Stimulated activated CD4-positive, alpha-beta T cell treated with anti-CD3 and anti-CD28 coated beads, Interleukin-2, amount 100 ng/mL, for 48 hours (primary cell): ENCODE measurements at places on chromosomes 7 and 10.

DNA sequence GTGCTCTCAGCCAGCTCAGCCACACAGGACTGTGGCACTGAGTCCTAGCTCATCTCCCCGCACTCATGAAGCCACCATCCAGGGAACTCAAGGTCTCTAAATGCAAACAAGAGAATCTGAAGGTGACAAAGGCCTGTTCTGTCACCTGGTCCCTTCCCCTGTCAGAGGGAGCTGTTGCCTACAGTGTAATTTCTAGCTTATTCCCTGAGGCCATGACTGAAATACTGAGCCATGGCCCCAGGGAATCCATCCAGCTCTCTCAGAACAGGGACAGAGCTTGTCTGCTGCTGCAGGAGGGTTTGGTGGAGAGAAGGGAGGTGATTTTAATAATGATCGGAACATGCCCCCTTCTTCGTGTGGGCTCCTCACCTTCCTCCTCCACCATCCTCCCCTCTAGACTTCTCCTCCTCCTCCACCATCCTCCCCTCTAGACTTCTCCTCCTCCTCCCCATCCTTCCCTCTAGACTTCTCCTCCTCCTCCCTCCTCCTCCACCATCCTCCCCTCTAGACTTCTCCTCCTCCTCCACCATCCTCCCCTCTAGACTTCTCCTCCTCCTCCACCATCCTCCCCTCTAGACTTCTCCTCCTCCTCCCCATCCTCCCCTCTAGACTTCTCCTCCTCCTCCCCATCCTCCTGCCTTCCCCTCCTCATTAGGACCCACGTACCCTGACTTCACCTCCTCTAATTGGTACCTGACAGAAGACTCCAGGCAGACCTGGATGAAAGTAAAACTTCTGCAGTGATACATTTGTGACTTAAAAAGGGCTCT is 338.0 kb upstream of the MKI67 start:
- peak; percentile 7 for DNase-seq

- DNase-seq, result no peak
Observed at GRCh38 chr10:52249850-52250395, 64.2 kb upstream of the DKK1 start.

- no peak for DNase-seq
Observed at GRCh38 chr7:132343199-132343598, 233.1 kb downstream of the PLXNA4 start.

GRCh38 chr10:71771204-71771603 is 2.1 kb downstream of the VSIR start:
- no peak for DNase-seq

DNA sequence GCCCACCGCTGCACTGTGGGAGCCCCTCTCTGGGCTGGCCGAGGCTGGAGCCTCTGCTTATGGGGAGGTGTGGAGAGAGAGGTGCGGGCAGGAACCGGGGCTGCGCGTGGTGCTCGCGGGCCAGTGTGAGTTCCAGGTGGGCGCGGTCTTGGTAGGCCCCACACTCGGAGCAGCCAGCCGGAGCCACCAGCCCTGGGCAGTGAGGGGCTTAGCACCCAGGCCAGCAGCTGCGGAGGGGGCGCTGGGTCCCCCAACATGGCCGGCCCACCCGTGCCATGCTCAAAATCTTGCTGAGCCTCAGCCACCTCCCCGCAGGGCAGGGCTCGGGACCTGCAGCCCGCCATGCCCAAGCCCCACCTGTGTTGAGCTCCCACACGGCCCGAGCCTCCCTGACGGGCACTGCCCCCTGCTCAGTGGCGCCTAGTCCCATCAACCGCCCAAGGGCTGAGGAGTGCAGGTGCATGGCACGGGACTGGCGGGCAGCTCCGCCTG is 856.8 kb upstream of the CELF2 start:
- no peak for DNase-seq

DNA sequence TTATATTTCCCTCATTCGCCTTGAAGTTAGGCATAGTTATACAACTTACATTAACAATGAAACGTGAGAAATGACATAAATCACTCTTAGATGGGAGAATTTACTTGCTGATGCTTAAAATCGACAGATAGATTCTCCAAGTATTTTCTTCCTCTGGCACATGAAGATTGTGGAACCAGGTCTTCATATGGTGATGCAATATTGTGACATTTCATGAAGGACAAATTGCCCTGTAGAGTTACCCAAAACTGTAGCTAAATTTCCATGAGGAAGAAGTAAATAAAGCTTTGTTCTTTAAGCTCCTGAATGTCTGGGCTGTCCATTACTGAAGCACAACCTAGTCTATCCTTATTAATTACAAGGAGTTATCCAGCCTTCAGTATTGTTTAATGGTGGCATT is 353.1 kb downstream of the THSD7A start:
- DNase-seq, result no peak

DNA sequence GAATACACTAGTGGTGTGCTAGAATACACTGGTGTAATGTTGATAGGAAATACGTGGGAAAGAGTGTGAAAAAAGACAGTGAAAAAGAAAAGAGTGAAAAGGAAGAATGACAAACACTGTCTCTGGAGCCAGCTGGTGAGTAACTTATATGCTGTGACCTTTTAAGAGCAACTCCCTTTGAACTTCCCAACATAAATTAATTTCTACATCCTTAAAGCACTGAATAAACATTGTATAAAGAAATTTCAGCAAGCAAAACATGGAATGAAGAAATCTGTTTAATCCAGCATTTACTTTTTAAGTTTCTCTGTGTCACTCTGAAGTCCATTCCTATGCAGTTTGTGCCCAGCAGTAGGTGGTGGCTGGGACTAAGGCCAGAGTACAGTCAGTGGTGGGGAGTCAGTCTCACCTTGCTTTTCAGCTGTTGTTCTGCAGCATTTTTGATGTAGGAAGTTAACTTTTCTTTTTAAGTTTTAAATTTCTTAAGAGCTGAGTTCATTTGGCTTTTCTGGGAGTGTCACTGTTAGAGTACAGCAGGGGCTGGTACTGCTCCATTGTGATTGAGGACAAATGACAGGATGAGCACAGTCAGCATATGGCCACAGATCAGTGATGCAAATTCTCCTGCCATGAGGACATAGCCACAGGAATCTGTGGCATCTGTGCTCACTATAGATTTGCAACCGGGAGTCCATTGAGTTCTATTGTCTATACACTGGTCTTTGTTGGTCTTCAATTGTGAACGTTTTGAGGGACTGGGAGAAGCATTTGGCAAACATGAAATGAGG is 321.8 kb downstream of the ZNF248 start:
- no peak for DNase-seq

DNA sequence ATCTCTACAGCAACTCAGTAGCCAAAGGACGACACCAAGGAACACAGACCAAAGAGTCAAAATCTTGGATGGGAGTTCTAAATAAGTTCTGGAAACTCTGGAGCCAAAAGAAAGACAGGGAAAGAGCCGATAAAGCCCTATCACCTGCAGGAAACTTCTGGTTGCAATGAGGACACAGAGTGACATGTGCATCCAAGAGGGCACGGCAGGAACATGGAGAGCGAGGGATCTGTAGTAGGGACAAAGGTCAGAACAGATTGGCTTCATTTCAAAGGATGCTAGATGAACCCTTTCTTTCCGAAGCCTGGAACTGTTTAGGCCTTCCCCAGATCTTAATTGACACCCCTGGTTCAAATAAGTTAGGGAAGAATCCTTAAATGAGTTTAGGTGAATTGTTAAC is 39.5 kb downstream of the CACNA2D1 start:
- no peak for DNase-seq

DNA sequence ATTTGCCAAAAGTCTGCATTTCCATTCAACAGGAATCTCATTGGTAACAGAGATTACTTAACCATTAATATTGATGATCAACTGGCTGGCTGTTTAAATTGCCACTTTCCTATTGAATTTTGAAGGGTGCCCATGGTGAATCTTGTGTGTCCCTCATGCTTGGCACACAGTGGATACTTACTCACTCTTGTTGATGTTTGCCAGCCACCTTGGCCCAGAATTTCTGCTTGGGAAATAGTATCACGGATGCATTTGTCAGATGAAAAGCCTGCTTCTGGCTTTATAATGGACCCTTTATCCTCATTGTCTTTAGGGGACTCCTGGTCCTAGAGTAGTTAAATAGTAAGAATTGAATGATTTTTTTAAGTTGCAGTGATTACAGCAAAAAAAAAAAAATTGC is 52.0 kb downstream of the MMRN2 start:
- DNase-seq, result no peak

GRCh38 chr7:28395831-28396230 is 16.5 kb upstream of the CREB5 start:
- no peak for DNase-seq

DNA sequence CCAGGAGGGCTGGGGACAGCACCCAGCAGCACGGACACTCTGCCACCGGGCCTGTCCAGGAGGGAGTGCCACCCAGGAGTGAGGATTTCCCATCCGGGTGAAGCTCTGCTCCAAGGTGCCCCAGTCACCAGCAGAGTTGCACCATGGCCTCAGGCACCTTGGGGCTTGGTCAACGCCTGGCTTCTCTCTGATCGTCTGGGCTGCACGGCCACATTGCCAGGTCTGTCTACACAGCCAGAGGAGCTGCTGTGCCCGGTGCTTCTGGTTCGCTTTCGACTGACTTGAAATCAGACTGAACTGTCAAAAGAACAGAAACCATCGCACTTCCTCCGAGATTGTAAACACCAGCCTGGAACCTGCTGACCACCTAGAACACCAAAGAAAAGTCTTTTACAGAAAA is 12.0 kb downstream of the SHH start:
- DNase-seq, result no peak

GRCh38 chr7:70630440-70630817 is 501.5 kb upstream of the GALNT17 start:
- DNase-seq, result no peak

DNA sequence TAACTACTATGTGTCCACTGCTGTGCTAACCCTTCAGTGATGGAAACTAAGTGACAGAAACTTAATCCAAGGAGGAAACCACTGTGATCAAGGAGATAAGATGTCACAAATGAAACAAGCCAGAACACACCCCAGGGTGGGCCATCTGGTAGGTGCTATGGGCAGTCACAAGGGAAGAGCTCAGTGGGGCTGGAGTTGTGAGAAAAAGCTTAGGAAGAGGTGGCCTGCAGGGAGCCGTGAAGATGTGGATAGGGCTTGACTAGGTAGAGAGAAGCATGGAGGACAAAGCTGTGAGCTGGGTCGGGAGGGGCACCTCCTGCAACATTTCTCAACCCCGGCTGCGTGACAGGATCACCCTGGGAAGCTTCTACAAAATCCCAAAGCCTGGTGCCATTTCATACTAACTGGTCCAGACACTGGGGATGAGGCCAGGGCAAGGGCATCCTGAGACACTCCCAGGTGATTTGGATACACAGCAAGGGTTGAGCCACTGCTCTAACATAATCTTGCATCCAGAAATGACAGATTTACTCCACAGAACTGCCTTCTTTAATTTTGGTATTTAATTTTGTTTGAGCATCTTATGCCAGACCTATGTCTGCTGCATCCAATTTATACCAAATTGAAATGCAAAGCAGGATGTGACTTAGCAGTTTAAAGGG is 69.3 kb downstream of the OSBPL3 start:
- no peak for DNase-seq

DNA sequence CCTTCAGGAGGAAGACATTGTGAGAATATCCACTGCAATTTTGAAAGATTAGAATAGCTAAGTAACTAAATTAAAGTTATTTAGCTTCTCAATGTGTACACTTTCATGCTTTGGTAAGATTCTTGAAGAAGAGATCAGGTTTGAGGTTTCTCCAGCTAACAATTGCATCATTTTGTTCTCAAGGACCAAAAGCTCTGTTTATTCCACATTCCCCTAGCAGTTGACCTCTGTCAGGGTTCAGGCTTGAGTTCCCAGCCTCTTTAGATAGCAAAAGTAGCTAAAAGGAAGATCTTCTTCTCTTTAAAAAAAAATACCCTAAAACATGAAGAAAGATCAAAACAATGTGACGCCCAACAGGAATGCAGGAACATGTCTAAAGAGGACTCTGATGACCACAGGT is 179.4 kb upstream of the IGFBP3 start:
- no peak for DNase-seq

GRCh38 chr7:45181991-45182855 is 24.6 kb downstream of the RAMP3 start:
- DNase-seq, result no peak

DNA sequence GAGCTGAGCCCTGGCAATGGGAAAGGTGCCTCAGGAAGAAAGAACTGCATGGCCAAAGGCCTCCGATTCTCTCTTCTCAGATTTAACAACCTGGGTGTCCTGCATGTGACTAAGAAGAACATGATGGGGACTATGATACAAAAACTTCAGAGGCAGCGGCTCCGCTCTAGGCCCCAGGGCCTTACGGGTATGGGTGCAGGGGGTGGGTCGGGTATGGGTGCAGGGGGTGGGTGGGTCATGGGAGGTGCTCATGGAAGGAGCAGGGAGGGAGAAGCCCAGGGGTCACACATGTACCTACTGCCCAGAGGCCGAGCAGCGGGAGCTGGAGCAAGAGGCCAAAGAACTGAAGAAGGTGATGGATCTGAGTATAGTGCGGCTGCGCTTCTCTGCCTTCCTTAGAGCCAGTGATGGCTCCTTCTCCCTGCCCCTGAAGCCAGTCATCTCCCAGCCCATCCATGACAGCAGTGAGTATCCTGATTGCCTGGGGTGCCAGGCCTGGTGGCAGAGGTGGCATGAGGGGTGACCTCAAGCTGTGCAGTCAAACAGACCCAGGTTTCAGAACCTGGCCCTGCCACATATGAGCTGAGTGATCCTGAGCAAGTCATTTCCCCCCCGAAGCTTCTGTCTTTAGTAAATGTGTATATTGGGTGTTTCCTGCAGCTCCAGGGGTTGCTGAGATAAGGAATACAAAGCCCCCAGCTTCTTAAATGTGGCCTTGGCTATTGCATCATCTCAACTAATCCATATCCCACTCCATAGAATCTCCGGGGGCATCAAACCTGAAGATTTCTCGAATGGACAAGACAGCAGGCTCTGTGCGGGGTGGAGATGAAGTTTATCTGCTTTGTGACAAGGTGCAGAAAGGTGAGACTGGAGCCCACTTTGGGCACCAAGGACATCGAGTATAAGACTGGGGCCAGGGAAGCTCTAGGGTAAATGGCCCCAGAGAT is 2.0 kb downstream of the NFKB2 start:
- no peak for DNase-seq

- DNase-seq, result no peak
Observed at GRCh38 chr10:108709927-108710722, 1213.2 kb downstream of the XPNPEP1 start.

DNA sequence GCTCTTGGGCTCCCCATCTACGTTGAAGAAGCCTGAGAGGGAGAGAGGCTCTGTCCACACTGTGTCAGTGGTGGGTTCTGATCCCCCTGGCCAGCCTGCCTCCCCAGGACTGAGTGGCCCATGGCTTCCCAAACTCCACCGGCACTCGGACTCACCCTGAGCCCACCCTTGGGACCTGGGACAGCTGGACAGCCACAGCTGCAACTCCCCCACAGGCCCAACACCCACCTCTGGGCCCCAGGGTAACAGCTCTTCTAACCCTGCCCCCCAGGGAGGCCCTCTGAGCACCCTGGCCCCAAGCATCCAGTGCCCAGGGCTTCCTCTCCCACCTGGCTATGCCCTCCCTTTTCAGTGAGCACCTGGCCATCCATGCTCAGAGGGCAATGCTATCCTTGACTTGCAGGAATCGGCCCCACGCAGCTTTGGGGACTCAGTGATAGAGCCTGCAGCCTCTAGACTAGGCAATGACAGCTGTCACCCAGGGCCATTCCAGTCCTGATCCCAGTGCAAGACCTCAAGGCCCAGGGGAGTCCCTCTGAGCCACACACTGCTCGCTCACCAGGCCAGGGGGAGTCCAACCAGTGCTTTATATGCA is 17.9 kb downstream of the OGDHL start:
- DNase-seq, result no peak
